Right renal cortex interstitium (tissue), 3 donors: ENCODE measurements at places on chromosomes 13 and 19. TPM values are rescaled to one million over a fixed set of nuclear protein-coding genes. Genes with fewer than 3 reads are reported as not detected.

ERICH4 gene
- 6.5 TPM for polyA plus RNA-seq

FFAR3 gene
- polyA plus RNA-seq, result not detected

DNA sequence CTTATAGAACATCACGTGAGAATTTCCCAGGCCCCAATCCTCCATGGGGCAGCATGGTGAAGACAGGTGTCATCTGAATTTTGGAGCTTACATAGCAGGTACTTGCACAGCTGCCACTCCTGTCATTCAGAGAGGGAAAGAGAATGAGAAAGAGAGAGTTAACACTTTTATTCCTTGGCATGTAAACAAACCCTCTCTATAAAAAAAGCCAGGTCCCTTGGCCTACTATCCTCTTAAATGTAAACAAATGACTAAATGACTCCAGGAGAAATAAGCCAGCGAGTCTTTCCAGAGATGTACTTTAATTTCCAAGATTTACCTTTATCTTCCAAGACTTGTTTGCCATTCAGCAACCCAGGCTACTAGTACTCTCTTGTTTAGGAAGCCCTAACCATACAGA, 195.3 kb upstream of the HTR2A start:
- DNase-seq, result no peak

GRCh38 chr19:28934631-28935030, 278.3 kb downstream of the UQCRFS1 start:
- no peak for DNase-seq

- DNase-seq, result no peak
Measured at GRCh38 chr13:93260591-93260990, 34.0 kb downstream of the GPC6 start.

DNA sequence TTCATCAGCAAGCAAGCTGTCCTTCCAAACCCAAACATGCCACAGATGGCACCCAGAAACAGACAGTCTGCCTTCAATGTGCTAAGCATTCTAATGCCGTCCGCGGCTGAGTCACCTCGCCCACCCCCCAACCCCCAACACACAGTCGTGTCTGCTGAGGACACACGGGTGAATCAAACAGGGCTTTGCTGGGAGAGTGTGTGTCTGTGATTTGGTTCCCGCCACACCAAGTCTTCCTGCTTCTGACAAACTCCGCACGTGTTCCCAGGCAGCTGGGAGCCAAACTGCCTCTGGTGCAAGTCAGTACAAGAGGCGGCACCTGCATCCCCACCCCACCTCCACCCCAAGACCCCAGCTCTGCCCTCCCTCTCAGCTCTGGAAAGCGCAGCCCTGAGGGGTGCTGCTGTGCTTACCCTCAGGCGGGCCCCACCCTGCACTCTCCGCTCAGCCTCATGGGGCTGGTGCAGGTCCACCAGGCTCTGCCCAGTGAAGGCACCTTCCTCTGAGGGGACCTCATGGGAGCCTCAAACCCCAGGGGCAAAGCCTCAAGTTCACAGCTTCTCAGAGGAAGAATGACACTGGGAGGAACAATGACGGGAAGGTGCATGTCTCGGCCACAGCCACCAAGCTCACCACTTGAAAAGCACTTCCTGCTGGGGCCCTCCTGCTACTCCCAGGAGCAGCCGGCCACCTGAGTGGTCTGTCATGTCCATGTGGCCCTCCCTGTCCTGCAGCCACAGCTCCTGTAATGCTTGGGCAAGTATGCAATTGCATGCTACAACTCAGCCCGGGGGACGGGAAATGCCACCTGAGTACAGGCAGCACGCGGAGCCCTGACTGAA, 15.0 kb upstream of the SLC35E1 start:
- no peak for DNase-seq

DNA sequence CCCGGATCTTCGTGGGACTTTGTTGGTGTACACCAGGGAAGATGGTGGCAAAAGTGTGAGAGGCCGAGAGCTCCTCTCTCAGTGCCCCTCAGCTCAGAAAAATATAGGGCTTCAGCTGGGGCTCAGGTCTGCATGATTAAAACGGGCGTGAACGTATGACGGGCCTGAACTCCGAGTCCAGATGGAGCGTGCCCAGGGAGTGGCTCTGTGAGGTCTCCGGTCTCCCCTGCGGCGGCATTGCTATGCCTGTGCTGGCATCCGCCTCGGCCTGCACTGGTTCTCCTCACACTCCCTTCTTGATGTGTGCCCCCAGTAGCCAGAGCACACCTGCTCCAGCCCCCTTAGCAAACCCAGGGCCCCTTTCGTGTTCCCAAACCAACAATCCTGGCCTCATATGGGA, 82.0 kb downstream of the TEX29 start:
- no peak for DNase-seq

- DNase-seq, result no peak
Measured at GRCh38 chr13:63636316-63636993, 2220.8 kb upstream of the PCDH20 start.

GRCh38 chr13:30020726-30021312, 170.4 kb upstream of the UBL3 start:
- no peak for DNase-seq

- no peak for DNase-seq
Measured at GRCh38 chr13:42548731-42549551, 25.0 kb upstream of the TNFSF11 start.

- no peak for DNase-seq
Measured at GRCh38 chr13:60032851-60033250, 130.9 kb downstream of the DIAPH3 start.
